ENCODE measurements at places on chromosomes 7 and 10. TPM values are rescaled to one million over a fixed set of nuclear protein-coding genes. Genes with fewer than 3 reads are reported as not detected.

- H3K4me1 ChIP-seq = no peaks in the 10 kb centered on the region
- no peak for DNase-seq
- H3K27ac ChIP-seq = no peak overlapping the region
- H3K36me3 ChIP-seq = no peaks in the 10 kb centered on the region
- no peak overlapping the region for H3K4me3 ChIP-seq
Observed at GRCh38 chr10:33341637-33342036, 7.2 kb upstream of the NRP1 start.

- H3K27ac ChIP-seq = no peak overlapping the region
- no peak for DNase-seq
- no peak overlapping the region for H3K4me3 ChIP-seq
- no peaks in the 10 kb centered on the region for H3K36me3 ChIP-seq
- no peaks in the 10 kb centered on the region for H3K4me1 ChIP-seq
Observed at GRCh38 chr10:122508021-122508420, 46.7 kb downstream of the HTRA1 start.

Gene NRG3
- total RNA-seq = 0.87 TPM

DNA sequence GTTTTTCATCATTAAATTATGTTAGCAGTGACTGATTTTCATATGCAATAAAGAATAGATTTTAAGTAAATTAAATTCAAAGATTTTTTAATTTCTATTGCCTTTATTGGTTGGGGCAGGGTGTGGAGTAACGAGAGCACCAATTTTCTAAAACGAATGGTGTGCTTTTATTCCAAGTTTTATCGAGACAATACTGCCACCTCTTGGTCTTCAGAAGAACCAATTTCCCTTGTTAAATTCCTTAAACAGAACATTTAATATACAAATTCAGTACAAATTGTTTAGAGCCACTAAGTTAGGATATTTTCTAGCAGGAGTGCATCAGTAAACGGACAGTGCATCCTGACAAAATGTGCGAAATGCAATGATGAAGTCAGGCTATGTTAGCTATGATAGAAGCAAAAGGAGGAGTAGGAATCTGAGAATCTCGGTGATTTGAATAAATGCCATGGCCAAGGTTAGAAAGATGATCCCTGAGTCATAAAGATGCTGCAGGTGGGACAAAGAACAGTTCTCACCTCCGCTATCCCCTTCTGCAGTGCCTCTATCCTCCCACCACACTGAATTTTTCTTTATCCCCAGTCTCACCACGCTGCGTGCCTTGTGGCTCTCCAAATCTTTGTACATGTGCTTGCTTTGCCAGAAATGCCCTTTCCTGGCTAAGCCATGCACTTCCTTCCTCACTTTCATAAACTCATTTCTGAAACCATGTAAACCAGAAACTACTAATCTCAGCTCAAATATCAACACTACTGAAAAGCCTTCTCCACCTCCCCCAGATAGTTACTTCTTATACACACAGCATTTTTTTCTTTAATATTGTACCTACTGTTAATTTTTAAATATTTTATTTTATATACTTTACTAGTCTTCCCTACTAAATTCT lies 31.9 kb upstream of the AGBL3 start:
- no peaks in the 10 kb centered on the region for H3K4me1 ChIP-seq
- peaks cover 8% of the 10 kb centered on the region for H3K36me3 ChIP-seq
- no peak overlapping the region for H3K27ac ChIP-seq
- H3K27me3 ChIP-seq = no peaks in the 10 kb centered on the region
- no peak for DNase-seq

Gene HABP2
- total RNA-seq = not detected
